Mononuclear cell (primary cell): ENCODE measurements at places on chromosomes 4 and X. TPM values are rescaled to one million over a fixed set of nuclear protein-coding genes. Genes with fewer than 3 reads are reported as not detected.

Gene LANCL3
- 1.2 TPM for total RNA-seq

Gene MAGEB10
- not detected for total RNA-seq

Gene EFHC2
- total RNA-seq, result 6.1 TPM

Gene OPRPN
- total RNA-seq, result 0.52 TPM

Gene PRRG3
- not detected for total RNA-seq

Gene MORF4L2
- total RNA-seq, result 153 TPM

Gene TRPC5OS
- total RNA-seq, result 0.10 TPM

Gene CDS1
- 0.42 TPM for total RNA-seq

Gene RPA4
- 0.42 TPM for total RNA-seq

Gene LRCH2
- not detected for total RNA-seq

Gene LUZP4
- total RNA-seq, result not detected

Gene AFM
- not detected for total RNA-seq

Gene NDST4
- total RNA-seq, result not detected

Gene DGAT2L6
- total RNA-seq, result not detected

Gene CSAG3
- not detected for total RNA-seq

Gene GLOD5
- total RNA-seq, result not detected

Gene XG
- total RNA-seq, result 0.10 TPM

Gene RHOXF2B
- under 0.01 TPM for total RNA-seq

Gene CLTRN
- 0.31 TPM for total RNA-seq

Gene MTMR8
- 4.7 TPM for total RNA-seq

Gene FRYL
- 97.3 TPM for total RNA-seq

Gene LDOC1
- total RNA-seq, result 1.5 TPM

Gene DACH2
- total RNA-seq, result under 0.01 TPM
